ENCODE measurements at places on chromosomes 1 and 21. TPM values are rescaled to one million over a fixed set of nuclear protein-coding genes. Genes with fewer than 3 reads are reported as not detected.

The RUNX3 gene
- total RNA-seq, result 0.62 TPM

The SLC5A9 gene
- not detected for total RNA-seq

The TFAP2E gene
- total RNA-seq, result not detected

The EXTL2 gene
- total RNA-seq, result 27.7 TPM

The OR6K3 gene
- total RNA-seq, result not detected

The TMCO4 gene
- 5.8 TPM for total RNA-seq

The PLA2G4A gene
- 8.4 TPM for total RNA-seq

The RPTN gene
- total RNA-seq, result not detected

The MXRA8 gene
- total RNA-seq, result 95.3 TPM

The PRELP gene
- total RNA-seq, result 4.4 TPM

The SVBP gene
- total RNA-seq, result 23.3 TPM

The CNKSR1 gene
- total RNA-seq, result 13.0 TPM

The FCRLB gene
- total RNA-seq, result 1.0 TPM

The ZNF669 gene
- total RNA-seq, result 5.4 TPM

The GREM2 gene
- 7.2 TPM for total RNA-seq

The OLFML2B gene
- 45.7 TPM for total RNA-seq

The SPTA1 gene
- 7.1 TPM for total RNA-seq

The CLDN14 gene
- 3.4 TPM for total RNA-seq

The TAL1 gene
- total RNA-seq, result 3.6 TPM

The KIRREL1 gene
- 46.2 TPM for total RNA-seq

The AVPR1B gene
- not detected for total RNA-seq

The SLAMF8 gene
- total RNA-seq, result 0.92 TPM
